Foreskin fibroblast (primary cell): ENCODE measurements at places on chromosomes 4 and X.

- no peak for DNase-seq
Observed at GRCh38 chr4:84394386-84394785, 104.7 kb downstream of the NKX6-1 start.

- no peak for DNase-seq
Observed at GRCh38 chr4:41514766-41515481, 23.0 kb upstream of the LIMCH1 start.

DNA sequence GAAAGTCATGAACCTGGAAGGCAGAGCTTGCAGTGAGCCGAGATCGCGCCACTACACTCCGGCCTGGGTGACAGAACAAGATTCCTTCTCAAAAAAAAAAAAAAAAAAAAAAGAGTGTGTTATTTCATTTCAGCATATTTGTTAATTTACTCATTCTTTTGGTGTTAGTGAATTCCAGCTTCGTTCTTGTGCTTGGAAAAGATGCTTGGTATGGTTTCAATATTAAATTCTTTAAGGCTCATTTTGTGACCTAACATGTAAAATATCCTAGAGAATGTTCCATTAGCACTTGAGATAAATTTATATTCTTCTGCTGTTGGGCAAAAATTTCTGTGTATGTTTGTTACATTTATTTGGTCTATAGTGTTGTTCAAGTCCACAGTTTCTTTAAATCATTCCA lies 66.8 kb downstream of the SPIN3 start:
- no peak for DNase-seq

DNA sequence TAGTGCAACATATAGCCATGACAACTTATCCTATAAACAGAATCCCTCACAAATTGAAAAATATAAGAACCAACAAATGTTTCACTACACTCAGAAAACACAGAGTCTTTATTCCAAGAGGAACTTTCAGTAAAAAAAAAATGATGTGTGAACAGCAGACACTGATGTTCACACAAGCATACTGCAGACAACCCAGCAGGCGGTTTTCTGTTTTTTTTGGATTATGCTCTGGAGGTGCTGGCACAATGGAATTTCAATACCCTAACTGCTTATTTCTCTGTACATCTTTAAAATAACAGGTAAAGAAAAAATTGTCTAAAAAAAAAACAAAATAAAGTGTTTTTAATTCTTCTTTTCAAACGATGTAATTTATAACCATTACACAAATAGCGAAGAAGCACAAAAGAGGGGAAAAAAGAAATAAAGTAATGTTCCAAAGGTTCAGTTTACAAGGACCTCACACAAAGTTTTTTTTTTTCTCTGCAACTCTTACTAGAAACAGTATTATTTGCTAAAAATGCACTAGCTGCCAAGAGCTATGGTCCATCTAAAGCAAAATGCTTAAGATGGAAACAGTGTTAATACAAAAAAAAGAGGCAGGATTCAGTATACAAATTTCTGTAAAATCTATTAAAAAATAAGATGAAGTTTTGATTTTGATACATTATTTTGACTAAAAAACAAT lies 55.3 kb downstream of the ANAPC10 start:
- no peak for DNase-seq

- no peak for DNase-seq
Observed at GRCh38 chrX:16633754-16634153, 16.2 kb upstream of the S100G start.

DNA sequence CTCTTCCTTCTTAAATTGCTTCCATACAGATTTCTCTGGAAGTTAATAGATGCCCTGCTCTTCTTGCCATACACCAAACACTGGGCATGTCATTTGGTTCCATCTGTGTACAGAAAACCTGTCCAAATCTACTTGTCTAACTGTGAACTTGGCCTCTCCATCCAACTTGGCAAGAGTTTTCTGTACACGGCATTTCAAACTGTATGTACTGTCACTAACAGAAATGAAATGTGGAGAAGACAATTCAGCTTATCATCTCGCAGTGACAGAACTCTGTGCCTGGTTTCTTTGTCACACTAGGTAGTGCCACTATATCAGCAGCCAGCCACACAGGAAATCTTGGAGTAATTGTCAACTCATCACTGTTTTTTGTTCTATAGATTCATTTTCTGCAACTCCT lies 58.2 kb downstream of the CXXC4 start:
- no peak for DNase-seq

GRCh38 chr4:77074981-77075855 lies 571 bp downstream of the CCNI start:
- DNase-seq: peak; percentile 65

DNA sequence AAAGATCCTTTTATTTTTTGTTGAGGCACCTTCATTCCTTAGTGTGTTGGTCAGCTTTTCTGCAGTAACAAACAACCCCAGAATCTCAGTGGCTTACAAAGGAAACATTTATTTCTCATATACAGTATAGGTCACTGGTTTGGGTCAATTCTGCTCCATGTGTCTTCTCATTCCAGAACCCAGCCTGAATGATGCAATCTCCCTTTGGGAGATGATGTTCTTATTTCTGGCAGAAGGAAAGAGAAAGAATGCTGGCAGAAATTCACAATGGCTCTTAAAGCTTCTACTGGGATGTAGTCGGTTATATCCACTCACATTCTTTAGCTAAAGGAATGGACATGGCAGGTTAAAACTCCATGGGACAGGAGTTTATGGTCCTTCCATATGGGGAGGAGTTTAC lies 42.3 kb downstream of the IDS start:
- DNase-seq: peak; percentile 28

- DNase-seq: peak; percentile 24
Observed at GRCh38 chrX:11382930-11383329, 89.7 kb downstream of the AMELX start.

DNA sequence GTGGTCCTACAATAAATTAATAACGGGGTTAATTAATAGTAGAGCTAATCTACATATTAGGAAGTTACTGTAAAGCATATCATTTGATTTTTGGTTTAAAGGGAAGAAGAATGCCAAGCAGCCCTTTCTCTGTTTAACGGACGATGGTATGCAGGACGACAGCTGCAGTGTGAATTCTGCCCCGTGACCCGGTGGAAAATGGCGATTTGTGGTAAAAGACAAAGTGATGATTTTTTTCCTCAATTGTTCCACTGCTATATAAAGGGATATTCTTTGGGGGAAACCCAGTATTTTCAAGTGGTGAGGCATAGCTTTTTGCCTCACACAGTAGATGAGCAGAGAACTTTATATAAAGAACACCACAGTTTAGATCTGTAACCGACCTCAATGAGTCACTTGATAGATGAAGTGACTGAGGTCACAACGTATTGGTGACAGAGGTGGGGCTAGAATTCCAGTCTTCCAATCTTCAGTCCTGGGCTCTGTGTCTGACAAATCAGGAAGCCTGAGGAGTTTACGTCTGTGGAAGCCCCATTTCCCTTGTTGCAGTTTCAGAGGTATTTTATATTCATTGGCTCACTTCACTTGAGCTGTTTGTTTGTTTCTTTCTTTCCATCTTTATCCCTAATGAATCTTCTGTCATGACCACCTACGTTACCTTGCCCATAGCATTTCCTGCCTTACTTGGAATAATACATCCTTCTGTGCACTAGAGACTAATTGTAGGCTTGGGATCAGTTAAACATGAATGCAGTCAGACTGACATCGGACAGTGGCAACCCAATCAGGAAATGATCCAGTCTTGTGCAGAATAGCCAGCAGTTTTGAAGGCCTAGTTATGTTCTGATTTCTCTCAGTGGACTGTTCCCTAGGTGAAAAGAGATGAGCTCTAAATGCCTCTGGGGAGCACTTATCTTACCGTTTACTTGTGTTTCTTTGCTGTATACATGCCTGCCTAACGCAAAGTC lies 30.1 kb downstream of the ZRSR2 start:
- no peak for DNase-seq

- no peak for DNase-seq
Observed at GRCh38 chr4:16818005-16818404, 80.4 kb downstream of the LDB2 start.

GRCh38 chr4:61533140-61533539 lies 333.0 kb downstream of the ADGRL3 start:
- DNase-seq: no peak

DNA sequence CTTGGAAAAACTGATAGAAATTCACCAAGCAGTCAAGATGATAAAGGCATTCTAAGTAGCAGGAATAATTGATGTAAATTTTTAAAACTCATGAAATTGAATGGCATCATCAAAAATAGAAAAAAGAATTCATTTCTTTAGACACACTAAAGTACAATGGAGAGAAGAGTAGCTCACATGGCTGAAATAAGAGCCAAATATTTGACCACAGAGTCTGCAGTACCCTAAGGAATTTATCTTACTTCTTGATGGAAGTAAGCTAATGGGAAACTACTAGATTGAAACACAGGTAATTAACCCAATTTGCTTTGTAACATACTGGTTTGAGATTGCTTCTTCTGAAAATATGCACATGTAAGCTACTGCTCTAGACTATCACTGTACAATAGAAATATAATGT lies 70.8 kb upstream of the GPM6A start:
- no peak for DNase-seq

DNA sequence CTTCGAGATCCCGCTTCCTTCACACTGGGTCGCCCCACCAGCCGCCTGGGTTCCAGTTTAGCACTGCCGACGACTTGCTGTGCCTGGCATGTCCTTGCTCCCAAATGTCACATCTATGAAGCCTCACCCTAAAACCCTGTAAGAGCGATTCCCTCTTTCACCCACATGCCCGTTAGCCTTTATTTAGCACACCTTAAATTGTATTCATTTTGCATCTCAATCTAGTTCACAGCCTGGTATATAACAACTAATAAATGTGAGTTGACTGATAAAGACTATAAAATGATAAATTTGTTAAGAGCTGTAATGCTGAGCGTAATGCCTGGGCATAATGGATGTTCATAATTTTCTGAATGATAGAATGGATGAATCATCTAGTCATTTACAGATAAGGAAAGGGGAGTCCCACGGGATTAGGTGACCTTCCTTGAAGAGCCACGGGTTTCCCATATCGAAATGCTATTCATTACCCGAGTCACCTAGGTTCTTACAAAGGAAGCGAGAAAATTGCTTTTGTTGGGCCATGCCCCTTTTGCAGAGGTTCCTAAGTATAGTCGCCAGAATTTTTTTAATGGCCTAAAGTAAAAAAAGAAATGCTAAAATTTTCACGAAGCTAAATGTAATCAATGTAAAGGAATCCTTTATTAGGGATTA lies 1.1 kb upstream of the AP1S2 start:
- no peak for DNase-seq

- DNase-seq: peak; percentile 67
Observed at GRCh38 chrX:129606918-129607317, 47.8 kb downstream of the APLN start.

DNA sequence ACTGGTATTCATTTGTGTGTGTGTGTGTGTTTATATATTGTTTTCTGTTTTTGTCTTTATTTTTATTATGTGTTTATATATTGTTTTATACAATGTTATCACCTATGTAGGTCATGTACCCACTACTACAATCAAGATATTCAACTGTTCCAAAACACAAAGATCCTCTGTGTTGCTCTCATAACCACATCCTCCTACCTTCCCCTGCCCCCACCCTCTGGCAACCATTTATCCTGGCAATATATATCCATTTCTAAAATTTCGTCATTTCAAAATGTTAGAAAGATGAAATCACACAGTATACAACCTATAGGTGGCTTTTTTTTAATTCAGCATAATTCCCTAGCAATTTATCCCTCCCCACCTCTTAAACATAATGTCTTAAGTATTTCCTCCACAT lies 18.8 kb upstream of the RPL34 start:
- no peak for DNase-seq

DNA sequence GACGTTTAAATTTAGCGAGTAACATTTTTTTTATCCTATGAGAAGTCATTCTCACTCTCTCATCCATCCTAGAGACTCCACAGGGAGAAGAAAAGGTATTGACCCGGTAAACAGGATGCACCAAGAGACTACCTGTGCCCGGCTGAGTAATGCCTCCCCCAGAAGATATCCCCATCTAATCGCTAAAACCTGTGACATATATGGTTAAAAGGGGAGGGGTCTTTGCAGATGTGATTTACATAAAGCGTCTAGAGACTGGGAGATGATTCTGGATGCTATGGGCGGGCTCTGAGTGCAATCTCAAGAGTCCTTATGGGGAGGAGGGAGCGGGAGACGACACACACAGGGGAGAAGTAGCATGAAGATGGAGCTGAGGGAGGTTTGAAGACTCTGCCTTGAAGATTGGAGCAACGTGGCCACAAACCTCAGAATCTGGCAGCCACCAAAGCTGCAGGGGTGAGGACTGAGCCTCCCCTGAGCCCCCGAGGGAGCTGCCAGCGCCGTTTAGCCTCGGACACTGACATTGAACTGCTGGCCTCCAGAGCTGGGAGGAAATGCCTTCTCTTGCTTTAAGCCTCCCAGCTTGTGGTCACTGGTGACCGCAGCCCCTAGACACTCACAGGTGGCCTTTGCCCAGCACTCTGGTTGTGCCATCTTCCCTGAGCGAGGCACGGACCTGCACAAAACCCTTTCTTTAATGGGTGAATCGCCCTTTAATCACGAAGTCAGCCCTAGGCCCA lies 11.2 kb downstream of the ABLIM2 start:
- DNase-seq: no peak

DNA sequence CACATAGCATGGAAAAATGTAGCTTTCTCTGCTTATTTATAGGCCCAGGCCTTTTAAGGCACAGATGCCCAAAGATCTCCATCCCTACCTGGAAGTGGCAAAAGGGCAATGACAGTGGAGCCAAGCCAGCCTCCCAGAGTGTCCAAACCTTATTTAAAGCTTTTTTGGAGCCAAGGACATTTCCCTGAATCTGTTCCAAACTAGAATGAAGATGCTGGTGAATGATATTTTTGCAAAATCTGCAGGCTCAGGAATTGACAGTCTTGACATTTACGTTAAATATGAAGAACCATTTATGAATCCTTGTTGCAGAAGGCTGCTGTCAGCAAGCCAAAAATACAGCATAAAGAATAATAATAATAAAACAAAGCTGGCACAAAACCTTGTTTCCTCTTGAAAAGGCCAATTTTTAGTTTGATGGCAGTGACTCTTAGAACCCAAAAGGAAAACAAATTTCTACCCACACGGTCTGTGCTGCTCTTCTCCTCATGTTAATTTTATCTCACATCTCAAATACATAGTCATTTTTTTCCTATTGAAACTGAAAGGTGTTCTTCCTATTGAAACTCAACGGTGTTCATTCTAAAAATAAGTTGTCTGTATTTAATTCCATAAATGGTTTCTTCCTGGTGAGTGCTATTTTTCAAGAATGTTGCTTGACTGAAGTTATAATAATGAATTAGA lies 206.3 kb upstream of the TBL1X start:
- no peak for DNase-seq

- DNase-seq: no peak
Observed at GRCh38 chr4:118773429-118773792, 62.5 kb downstream of the SEC24D start.
